Smooth muscle cell of the coronary artery (primary cell): ENCODE measurements at places on chromosomes 5 and 9. TPM values are rescaled to one million over a fixed set of nuclear protein-coding genes. Genes with fewer than 3 reads are reported as not detected.

The MELK gene
- 1.8 and 12.3 TPM in 2 replicates for total RNA-seq

The LCP2 gene
- not detected in 2 replicates for total RNA-seq

The PCDHGC4 gene
- total RNA-seq: 0.90 and 2.5 TPM in 2 replicates

The CMYA5 gene
- 0.08 and 1.6 TPM in 2 replicates for total RNA-seq

The RNF183 gene
- not detected in 2 replicates for total RNA-seq

The PDCD1LG2 gene
- total RNA-seq: 4.3 and 6.6 TPM in 2 replicates

The LHX3 gene
- not detected in 2 replicates for total RNA-seq

The EGFLAM gene
- 2.1 and 3.5 TPM in 2 replicates for total RNA-seq

The SLC31A1 gene
- total RNA-seq: 14.5 and 21.0 TPM in 2 replicates

The SLC4A9 gene
- total RNA-seq: not detected in 2 replicates

The IL7R gene
- under 0.01 TPM in 1 of 2 replicates, not detected in the other for total RNA-seq

The SPINK4 gene
- total RNA-seq: not detected in 2 replicates

The DMXL1 gene
- total RNA-seq: 19.4 and 24.1 TPM in 2 replicates

The PGGT1B gene
- total RNA-seq: 9.4 and 21.4 TPM in 2 replicates

The TMEM252 gene
- not detected in 2 replicates for total RNA-seq

The PSAT1 gene
- total RNA-seq: 27.0 and 81.6 TPM in 2 replicates

The EQTN gene
- not detected in 2 replicates for total RNA-seq

The CARD9 gene
- 0.53 and 0.59 TPM in 2 replicates for total RNA-seq

The PPIC gene
- 82.7 and 131 TPM in 2 replicates for total RNA-seq

The OBP2B gene
- not detected in 2 replicates for total RNA-seq

The S100Z gene
- total RNA-seq: not detected in 2 replicates

The ALDH1A1 gene
- total RNA-seq: 11.6 and 28.2 TPM in 2 replicates

The MACROH2A1 gene
- 91.3 and 136 TPM in 2 replicates for total RNA-seq

The MAMDC2 gene
- total RNA-seq: 2.7 and 3.5 TPM in 2 replicates

The THBS4 gene
- 0.53 and 11.2 TPM in 2 replicates for total RNA-seq

The PCSK1 gene
- total RNA-seq: under 0.01 and 1.6 TPM in 2 replicates

The ZDHHC11B gene
- 0.12 TPM in 1 of 2 replicates, not detected in the other for total RNA-seq

The RAPGEF1 gene
- total RNA-seq: 11.0 and 16.8 TPM in 2 replicates

The STK32A gene
- 0.82 and 2.0 TPM in 2 replicates for total RNA-seq

The STKLD1 gene
- total RNA-seq: 0.35 and 0.75 TPM in 2 replicates

The GALNT10 gene
- total RNA-seq: 36.0 and 93.7 TPM in 2 replicates

The C5orf58 gene
- not detected in 2 replicates for total RNA-seq

The C8G gene
- not detected in 2 replicates for total RNA-seq

The ADAMTSL2 gene
- total RNA-seq: under 0.01 and 0.12 TPM in 2 replicates

The OLFML2A gene
- 0.98 and 6.2 TPM in 2 replicates for total RNA-seq

The PCDHB6 gene
- 0.08 TPM in 1 of 2 replicates, not detected in the other for total RNA-seq

The COL15A1 gene
- 18.2 and 130 TPM in 2 replicates for total RNA-seq

The PCDHB9 gene
- total RNA-seq: 0.12 and 0.30 TPM in 2 replicates

The PCDHA11 gene
- 0.15 and 0.59 TPM in 2 replicates for total RNA-seq

The AP3B1 gene
- 48.3 and 52.4 TPM in 2 replicates for total RNA-seq

The IL4 gene
- total RNA-seq: not detected in 2 replicates

The UGT3A2 gene
- total RNA-seq: not detected in 2 replicates

The ECM2 gene
- total RNA-seq: 4.4 and 17.3 TPM in 2 replicates

The AJM1 gene
- total RNA-seq: 0.90 and 1.6 TPM in 2 replicates

The NMUR2 gene
- total RNA-seq: not detected in 2 replicates

The INSL6 gene
- not detected in 2 replicates for total RNA-seq

The LECT2 gene
- total RNA-seq: not detected in 2 replicates

The SLC25A51 gene
- total RNA-seq: 51.8 and 59.3 TPM in 2 replicates

The FAM13B gene
- total RNA-seq: 9.5 and 33.7 TPM in 2 replicates

The PLEKHG4B gene
- total RNA-seq: under 0.01 TPM in 1 of 2 replicates, not detected in the other

The SPATA31C1 gene
- not detected in 2 replicates for total RNA-seq

The TMEM171 gene
- 0.82 and 5.1 TPM in 2 replicates for total RNA-seq

The CDHR2 gene
- total RNA-seq: 1.1 TPM in 1 of 2 replicates, not detected in the other

The GDNF gene
- total RNA-seq: 0.15 and 0.35 TPM in 2 replicates

The ELAVL2 gene
- under 0.01 and 0.47 TPM in 2 replicates for total RNA-seq

The B4GALT1 gene
- 10.4 and 37.4 TPM in 2 replicates for total RNA-seq

The ZNF883 gene
- total RNA-seq: 2.6 and 4.0 TPM in 2 replicates

The FAM200C gene
- 2.9 and 3.6 TPM in 2 replicates for total RNA-seq
